ENCODE measurements at places on chromosomes 16 and 17.

- no peak for DNase-seq
These were observed 36.7 kb upstream of the ABCA5 start for GRCh38 chr17:69363488-69364210.

DNA sequence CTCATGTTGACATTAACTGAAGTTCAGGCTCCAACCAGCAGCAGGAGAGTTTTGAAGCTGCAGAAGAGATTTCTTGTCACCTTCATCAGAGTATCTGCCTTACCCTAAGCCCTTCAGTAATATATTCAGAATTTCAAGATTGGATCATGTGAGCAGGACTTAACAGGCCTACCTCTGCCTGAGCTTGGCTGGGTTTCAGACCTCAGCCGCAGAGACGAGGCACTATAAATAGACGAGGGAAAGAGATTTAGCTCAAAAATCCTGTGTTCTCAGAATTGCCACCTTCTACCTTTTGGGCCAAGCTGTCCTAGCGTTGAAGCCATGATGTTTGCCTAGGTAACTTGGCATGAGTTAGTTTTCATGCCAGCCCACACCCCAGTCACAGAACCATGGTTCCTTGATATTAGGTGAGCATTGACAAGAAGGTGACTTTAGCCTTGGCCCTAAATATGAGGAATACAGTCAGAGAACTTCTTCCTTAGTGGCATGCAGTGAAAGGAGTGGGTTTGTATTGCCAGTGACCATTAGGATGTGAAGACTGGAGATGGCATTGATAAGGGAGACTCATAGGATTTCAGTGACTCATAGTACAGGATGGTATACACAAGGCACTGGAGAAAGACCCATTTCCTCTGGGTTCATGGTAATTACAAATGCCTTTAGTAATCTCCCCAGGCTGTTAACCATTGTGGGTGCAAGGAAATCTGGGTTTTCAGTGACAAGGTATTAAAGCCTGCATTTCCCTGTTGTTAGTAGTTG is 224.3 kb downstream of the MSI2 start:
- DNase-seq = peak; percentile 94

GRCh38 chr17:30957741-30958140 is 13.1 kb upstream of the RNF135 start:
- no peak for DNase-seq

GRCh38 chr16:3295209-3295608 is 10.0 kb downstream of the TIGD7 start:
- DNase-seq = no peak

All from HFFc6 (cell line).